ENCODE measurements at places on chromosomes 1 and 21.

- no peak for DNase-seq
These were observed 37.6 kb downstream of the FCRL2 start for GRCh38 chr1:157739229-157739901.

DNA sequence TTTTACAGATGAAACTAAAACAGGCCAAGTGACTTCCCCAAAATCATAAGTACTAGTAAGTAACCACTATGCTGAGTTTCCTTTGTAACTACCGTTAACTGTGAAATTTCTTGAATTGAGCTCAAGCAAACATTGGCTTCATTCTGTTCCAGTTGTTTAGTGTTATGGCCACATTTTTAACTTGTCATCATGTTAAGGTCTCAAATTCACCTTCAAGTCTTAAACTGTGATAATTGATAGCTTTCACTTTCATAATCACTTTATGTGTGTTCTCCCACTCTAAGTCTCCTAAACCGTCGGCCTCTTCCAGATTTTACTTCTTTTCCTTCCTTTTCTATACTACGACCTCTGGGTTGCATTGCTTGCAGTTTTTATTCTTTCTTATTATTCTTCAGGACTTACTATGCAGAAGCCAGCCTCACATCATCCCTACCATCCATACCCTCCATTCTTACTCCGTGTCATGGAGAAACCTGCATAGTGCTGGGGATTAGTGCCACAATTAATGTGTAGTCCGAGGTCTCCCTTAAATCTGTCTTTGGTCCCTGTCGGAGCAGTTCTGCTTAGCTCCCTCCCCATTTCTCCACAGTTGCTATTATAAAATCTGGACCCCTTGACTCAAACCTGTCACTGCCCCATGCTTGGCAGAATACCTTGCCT, 5.8 kb downstream of the KIF1B start:
- no peak for DNase-seq

- DNase-seq = no peak
These were observed 1.4 kb downstream of the MOV10 start for GRCh38 chr1:112675728-112676381.

GRCh38 chr1:162085991-162086390, 16.5 kb downstream of the NOS1AP start:
- no peak for DNase-seq

Data from NCI-H1048 (cell line).